Esophagus muscularis mucosa (tissue), 4 donors: ENCODE measurements at places on chromosomes 7 and 10.

- no peak for DNase-seq
These were observed 31.1 kb upstream of the CRHR2 start for GRCh38 chr7:30713392-30713791.

DNA sequence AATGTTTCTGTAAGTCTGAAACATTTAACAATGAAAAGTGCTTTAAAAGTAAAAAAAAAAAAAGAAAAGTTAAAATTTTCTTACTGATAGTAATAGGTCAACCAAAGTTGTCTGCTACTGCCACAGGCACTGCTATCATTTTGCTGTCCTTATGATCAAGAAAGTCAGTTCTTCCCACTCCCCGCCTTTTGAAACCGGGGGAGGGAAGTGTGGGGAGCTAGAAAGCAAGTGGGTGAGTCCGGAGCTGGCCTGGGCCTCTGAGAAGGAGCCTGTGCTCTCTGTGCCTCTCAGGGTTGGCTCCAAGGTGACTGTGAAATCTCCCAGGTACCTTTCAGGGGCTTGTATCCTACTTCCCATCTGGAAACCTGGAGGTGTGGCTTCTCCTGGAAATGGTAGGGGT, 7.3 kb downstream of the C7orf57 start:
- DNase-seq: no peak

GRCh38 chr7:137342828-137343261, 688 bp downstream of the PTN start:
- DNase-seq: no peak

GRCh38 chr7:108002726-108003598, at the start of gene LAMB1:
TSS of gene LAMB1 (minus strand) at chr7:108003161. CDS start at chr7:108002885, 276 bp downstream.
- no peak for DNase-seq

- no peak for DNase-seq
These were observed 40.4 kb upstream of the DLX5 start for GRCh38 chr7:97064972-97065587.

GRCh38 chr10:73906524-73907447, 4.1 kb upstream of the PLAU start:
- peak; percentile 93 for DNase-seq

GRCh38 chr7:143385891-143386781, 5.0 kb downstream of the ZYX start:
- DNase-seq: no peak

DNA sequence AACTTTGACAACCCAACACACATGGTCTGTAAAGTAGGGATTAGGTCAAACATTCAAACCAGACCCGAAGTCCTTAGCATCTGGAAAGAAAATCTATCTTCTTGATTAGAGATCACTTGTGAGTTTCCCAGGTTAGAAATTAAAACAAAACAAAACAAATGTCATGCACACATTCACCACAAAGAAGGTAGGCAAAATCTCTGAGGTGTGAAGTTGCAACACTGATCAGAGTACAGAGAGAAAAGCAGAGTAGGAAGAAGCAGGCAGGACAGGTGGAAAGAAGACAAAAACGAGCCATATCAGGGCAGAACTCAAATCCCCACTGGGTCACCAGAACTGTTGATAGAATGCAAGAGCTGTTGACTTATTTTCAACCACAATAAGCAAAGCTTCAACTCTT, 102.8 kb upstream of the THSD7A start:
- DNase-seq: no peak
